Globus pallidus (tissue), 1 donor: ENCODE measurements at places on chromosomes 3 and 15.

DNA sequence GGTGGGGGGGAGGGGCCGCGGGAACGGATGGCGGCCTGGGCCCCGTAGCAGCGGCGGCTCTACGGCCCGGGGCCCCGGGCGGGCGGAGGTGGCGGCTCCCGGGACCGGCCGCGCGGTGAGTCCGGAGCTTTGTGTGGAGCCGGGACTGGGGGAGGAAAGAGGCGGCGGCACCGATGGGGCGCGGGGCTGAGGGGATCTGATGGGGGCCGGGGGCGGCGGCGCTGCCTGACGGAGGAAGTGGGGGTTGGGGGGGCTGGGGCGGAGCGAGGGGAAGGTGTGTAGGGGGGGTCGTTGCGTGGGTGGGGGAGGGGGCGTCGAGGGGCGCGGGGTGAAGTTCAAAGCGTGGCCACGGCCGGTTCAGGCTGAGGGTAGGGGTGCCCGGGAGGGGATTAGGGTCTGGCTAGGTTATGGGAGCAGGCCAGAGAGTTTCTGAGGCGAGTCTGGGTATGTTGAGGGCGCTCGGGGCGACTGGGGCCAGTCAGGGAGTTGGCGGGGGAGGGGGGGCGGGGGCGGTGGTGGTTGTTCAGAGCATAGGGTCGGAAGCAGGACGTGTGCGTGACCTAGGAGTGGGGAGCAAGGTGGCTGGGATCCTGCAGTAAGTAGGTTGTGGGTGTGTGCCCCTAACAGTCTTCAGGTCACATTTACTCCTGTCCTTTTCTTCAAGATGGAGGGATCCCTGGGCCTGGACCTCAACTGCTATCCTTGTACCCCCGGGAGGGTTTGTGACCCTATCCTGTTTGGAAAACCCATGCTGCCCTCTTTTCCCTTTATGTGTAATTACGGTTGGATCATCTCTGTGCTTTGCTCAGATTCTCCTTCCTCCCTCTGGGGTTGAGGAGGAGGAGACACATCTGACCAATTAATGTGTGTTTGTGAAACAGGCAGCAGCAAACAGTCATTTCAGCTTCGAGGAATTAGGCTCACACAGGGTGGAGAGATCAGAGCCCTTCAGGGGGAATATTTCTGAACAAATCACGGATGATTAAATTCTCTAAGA, 644 bp downstream of the ZNF609 start:
- DNase-seq, result peak; percentile 77

DNA sequence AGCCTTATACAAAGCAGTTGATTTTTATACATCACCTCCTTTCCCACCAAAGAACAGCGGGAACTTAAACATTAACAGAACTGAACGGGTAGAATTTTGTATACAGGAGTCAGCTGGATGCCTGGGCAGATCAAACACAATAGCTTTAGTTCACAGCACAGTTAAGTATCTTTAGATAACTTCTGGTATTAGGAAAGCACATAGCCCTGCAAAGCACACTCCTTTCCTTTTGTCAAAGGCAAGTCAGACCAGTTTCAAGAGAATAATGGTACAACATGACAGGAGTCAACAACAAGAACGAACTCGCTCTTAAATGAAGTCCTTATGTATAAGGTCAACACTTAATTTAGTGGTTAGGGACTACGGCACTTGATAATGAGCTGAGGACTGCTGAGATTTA, 26.3 kb downstream of the ABCC5 start:
- no peak for DNase-seq

GRCh38 chr15:71997691-71998090, 120.3 kb downstream of the MYO9A start:
- DNase-seq, result no peak

DNA sequence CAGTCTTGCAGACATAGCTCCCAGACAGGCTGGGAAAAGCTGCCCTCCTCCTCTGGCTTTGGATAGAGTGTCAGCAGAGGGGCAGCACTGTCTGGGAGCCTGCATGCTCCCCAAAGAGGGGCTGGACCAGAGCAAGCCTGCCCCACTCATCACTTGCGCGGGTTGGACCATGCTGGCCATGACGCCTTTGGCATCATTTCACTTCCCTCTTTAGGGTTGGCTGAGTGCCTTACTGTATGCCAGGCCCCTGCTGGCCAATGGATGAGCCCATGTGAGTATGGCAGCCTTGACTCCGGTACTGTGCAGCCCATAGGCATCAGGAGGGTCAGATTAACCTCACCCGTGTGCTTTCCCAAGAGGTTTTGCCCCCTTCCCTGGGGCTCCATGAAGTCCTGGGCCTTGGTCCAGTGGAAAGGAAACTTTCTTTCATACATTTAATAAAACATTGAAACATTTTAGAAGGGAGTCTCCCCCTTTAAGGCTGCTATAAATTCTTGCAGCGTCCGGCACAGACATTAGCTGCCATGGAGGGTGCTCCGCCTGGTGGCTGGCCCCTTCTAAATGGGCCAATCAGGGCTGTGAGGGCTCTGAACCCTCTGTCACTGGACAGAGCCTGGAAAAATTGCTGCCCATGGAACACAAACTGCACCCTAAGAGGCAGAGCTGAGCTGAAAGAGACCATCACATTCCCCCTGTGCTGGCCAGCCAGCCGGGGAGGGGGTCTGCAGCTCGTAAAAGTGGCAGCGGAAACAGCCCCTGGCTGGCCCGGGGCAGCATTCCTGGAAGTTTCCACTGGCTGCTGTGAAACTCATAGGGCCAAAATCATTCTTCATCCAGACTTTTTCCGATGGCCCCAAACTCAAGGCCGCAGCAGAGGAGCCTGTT, 20.8 kb upstream of the DUSP7 start:
- peak; percentile 43 for DNase-seq

DNA sequence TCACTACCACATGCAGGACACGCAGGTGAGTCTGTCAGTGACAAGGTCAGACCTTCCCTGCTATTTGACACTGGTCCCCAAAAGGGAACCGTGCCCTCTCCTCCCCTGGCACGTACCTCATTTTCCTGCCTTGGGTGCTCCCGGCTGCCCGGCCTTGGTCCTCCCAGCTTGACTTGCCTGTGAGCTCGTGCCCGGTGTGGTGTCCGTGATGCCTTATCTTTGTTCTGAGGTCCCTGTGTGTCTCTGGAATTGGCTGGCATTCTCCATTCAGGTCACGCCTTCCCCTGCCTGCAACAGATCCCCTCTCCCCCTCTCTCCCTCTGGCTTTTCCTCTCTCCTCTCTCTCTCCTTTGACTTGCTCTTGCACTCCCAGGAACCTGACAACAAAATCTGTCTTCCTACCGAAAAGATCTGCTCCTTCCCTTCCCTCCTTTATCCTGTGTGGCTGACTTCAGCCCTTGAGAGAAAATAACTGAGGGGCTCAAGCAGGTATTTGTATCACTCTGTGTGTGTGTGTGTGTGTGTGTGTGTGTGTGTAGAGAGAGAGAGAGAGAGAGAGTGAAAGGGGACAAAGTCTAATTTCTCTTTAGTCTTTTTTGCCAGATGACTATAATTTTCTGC, at the start of gene MASP1:
TSS of gene MASP1 (minus strand) at position 226 of the 621 bp plus-strand sequence. CDS start at position 121, 105 bp downstream.
- no peak for DNase-seq

- peak; percentile 74 for DNase-seq
Measured at GRCh38 chr15:74375303-74375693, 7.9 kb upstream of the CYP11A1 start.

DNA sequence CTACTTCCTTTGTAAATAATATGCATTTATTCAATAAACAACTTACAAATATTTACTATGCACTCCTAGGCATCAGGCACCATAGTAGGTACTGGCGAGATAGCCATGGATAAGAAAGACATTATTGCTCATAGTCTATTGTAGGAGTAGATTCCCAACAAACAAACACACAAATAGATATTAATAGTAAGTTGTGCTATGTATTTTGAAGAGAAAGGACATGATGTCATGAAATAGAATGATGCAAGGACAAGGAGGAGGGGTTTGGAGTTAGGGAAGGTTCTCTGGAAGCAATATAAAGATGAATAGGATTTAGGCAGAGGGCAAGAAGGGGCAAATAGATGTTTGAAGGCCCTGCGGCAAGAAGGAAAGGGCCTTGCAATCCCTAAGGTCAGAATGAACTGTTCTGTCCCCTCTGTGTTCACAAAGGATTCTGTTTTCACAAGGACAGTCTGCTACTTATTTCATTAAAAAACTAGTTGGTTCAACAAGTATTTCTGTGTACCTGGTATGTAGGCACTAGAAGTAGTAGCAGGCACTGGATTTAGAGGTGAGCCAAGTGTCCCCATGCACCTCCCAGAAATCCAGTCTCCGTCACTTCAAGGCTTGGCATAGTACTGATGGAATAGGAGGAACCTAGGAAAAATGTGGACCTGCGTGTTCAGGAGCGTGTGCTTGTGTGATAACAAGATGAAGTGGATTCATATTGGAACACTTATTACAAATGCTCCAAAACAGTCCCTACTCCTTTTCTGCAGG, 231.8 kb upstream of the TPRG1 start:
- no peak for DNase-seq

GRCh38 chr3:160134964-160135363, 90.3 kb upstream of the C3orf80 start:
- DNase-seq, result peak; percentile 10

DNA sequence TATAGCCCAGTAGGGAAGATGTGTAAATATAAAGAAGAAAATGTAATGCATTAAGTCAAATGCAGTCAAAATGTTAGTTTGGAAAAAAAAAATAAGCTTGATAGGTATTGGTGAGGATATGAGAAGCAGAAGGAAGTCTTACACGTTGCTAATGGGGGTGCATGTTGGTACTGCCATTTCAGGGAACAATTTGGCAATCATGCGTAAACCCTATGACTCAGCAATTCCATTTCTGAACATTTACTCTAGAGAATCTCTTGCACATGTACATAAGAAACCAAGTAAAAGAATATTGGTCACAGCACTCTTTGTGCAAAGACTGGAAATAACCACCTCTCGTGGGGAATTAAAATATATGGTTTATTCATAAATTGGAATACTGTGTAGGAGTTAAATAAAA, 35.5 kb upstream of the TIMP4 start:
- peak; percentile 17 for DNase-seq

DNA sequence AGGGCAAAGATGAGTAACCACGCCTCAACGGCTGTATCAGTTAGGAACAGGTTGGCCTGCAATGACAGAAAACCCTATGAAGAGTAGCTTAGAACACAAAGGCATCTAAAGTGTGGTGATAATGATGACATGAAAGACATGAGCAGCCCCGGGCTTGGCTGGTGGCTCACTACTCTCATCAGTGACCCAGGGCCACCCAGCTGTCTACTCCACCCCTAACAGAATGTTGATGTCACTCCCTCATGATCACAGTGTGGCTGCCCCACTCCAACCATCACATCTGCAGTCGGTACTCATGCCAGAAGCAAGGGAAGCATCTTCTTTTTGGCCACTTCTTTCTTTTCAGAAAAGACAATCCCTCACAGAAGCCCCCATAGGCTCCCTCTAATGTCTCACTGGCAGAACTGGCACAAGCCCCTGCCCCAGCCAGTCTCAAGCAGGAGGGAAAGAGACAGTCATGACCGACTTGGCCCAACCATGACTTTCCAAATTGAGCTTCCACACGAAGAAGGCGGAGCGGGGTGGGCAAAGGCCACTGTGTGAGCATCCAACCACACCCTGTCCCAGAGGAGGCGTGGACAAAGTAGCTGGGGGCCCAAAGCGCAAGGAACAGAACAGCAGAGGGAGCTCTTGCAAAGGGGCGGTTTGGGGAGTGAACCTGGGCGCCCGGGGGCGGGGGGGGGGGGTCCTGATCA, 72.0 kb upstream of the IQSEC1 start:
- no peak for DNase-seq

DNA sequence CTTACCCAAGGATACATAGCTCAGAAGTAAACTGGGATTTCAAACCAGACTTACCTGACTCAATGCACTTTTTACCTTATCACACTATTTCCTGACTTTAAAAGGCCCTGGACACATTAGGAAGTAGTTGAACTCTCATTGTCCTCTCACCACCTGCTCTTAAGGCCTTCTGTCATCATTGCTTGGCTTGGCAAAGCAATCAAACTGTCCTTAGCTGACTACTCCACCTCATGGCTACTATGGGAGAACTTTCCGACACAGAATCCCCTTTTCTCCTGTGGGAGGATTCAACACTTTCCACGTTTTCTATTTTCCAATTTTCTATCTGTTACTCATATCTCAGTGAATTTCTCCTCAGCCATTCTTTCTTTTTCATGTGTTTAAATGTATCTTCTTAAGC, 55.4 kb downstream of the ZNF148 start:
- DNase-seq, result no peak

GRCh38 chr3:48894516-48894915, 4.2 kb downstream of the SLC25A20 start:
- no peak for DNase-seq

DNA sequence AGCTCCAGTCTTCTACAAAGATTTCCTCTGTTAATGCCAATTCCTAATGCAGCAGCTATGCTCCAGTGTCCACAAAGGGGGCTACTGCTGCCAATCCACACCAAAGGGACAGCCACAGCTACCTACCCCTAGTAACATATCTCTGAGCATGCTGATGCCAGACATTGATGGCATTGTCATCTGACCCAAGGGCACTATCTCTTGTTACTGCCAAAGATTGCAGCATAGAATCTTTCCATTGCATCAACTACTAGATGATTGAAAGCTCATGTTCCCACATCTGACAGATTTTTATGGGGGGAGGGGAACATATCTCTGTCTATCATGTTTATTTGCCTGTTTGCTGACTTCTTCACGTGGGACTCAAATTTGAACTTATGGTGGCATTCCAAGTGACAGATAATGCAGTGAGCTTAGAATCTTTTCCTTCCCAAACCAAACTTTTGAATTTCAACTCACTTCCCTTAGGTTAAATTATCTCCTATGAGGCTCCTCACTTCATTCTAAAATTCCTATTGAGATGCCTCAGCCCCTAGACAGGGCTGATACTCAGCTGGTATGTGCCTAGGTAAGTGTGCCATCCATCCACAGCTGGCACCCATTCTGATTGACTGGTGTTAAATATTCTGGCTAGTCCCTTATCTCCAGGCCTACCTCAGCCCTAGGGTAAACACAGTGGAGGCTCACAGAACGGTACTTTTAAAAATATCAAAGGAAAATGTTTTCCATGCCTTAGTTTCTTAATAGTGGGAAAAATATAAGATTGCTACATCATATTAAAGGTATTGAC, 100.3 kb downstream of the STRIT1 start:
- DNase-seq, result no peak

GRCh38 chr3:125072301-125072700, 16.5 kb upstream of the HEG1 start:
- DNase-seq, result no peak

- no peak for DNase-seq
Measured at GRCh38 chr3:74001436-74001835, 376.7 kb upstream of the PDZRN3 start.

GRCh38 chr3:141052201-141053069, 1.3 kb downstream of the SPSB4 start:
- no peak for DNase-seq

DNA sequence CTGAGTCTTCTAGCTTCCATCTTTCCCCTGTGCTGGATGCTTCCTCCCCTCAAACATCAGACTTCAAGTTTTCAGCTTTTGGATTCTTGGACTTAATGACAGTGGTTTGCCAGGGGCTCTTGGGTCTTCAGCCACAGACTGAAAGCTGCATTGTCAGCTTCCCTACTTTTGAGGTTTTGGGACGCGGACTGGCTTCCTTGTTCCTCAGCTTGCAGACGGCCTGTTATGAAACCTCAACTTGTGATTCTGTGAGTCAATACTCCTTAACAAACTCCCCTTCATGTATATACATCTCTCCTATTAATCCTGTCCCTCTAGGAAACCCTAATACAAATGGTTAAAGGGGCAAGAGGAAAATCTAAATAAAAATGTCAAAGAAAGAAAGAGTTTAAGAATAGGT, 100.1 kb downstream of the ABI3BP start:
- DNase-seq, result peak; percentile 31
